ENCODE measurements at places on chromosomes 16 and 17.
A peak's percentile ranks its signal among the peaks of the same experiment; 100 is the strongest.

DNA sequence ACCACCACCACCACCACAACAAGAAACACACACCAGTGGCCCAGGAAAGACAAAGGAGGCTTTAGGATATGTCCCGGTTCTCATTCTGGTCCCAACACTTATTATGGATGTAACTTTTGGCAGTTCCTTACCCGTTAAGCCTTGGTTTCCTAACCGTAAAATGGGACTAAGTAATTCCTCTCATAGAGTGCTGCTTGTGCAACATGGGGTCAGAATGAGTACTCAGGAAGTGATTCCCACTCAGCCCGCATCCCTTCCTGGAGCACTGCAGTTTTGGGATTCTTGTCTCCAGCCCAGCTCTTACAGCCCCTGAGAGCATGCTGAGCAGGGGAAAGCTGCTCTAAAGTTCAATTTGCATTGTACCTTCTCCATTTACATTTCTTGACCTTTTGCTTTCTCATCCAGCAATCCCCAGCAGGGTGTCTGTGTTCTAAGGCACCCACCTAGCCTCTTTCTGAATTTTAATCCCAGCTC is 262.6 kb downstream of the PRKCA start:
- no peak for DNase-seq

GRCh38 chr16:66824006-66824405 is 6.8 kb downstream of the NAE1 start:
- DNase-seq, result no peak

GRCh38 chr17:35129973-35130351 is 8.5 kb downstream of the FNDC8 start:
- DNase-seq, result no peak

DNA sequence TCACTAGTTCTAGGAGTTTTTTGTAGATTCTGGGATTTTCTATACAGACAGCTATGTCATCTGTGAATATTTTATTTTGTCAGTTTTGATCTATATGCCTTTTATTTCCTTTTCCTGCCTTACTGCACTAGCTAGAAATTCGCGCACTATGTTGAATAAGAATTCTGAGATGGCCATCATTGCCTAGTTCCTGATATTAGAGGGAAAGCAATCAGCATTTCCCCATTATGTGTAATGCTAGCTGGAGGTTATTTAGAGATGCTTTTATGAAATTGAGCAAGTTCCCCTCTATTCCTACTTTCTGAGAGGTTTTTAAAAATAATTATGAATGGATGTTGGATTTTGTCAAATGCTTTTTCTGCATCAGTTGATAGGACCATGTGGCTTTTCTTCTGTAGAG is 23.8 kb downstream of the MPRIP start:
- no peak for DNase-seq

DNA sequence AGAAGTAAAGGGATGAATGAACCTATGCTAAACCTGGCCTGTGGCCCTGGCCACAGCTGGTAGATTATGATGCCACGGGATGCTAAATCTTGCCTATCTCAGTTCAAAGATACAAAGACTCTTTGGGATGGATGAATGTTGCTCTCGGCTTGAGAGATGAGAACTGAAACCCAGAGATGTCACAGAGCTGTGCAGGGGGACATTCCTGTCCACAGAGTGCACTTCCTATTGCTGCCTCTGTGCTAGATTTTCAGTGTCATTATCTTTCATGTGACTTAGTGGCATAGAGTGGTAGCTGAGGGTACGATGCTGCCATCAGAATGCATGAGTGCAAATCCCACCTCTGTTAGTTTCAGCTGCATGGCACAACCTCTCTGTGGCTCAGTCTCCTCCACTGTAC is 2.3 kb upstream of the MT1M start:
- DNase-seq, result no peak

DNA sequence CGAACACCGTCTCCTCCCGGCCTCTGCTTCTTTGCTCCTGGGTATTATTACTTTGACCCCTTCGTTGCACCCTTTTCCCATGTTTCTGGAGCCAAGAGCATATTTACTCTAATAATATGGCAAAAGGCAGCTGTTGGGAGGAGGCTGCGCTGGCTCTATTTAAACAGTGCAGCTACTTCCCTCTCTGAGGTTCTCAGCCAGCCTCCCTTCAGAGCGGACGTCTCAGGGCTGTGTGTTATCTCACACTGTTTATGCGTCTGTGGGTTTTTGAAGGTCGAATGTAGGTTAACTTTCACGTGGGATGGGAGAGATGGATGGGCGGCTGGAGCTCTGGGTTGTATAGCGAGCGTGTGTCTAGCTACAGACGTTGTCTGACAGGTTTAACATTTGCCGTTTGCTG is 45.3 kb downstream of the COX4I1 start:
- peak; percentile 11 for DNase-seq

DNA sequence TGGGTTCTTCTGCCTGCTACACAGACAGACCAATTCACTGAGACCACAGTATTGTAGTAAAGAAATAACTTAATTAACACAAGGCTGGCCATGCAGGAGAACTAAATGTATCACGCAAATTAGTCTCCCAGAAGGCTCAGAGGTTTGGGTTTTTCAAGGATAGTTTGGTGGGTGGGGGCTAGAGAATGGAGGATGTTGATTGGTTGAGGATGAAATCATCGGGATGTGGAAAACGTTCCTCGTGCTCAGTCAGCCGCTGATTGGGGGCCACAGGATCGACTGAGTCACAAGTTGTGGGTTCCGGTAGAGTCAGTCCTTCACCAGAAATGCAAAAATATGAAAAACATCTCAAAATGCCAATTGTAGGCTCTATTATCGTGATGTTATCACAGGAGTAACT is 18.7 kb downstream of the RHOT1 start:
- DNase-seq, result no peak

GRCh38 chr16:86923656-86924055 is 345.3 kb downstream of the FOXL1 start:
- DNase-seq, result no peak

- DNase-seq, result no peak
These were observed 23.3 kb downstream of the NOS2 start for GRCh38 chr17:27776882-27777624.

DNA sequence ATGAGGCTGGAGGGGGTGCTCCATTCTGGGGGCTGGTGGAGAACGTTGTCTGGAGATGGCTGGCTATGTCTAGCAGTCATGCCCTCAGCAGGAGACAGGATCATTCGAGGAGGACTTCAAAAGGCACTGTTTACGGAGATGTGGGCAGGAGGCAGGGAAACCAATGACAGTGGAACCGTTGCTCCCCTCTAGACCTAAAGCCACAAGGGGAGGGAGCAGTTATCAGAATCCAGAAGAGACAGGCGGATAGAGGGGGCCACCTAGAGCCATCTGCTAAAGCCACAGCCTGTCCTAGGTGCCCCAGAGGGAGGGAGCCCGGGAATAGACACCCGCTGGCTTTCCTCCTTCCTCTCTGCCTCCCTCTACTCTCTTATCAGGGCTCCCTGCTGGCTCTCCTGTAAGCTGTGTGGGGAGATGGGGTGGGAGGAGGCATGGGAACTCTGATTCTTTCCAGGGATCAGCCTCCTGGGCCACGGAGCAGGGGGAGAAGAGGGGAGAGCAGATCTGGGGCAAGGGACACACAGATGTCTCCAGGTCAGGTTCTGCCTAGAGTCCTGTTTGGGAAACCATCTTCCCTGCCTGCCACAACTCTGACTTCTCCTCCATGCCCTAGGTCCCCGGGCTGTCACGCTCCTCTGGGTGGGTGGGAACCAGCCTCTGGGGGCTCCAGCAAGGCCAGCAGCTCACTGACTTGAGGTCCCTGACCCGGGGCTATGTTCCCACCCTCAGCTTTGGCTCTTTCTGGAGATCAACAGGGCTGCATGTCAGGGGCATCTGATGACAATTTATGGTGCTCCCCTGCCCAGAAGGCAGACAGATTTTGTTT is 42.3 kb downstream of the IRX3 start:
- no peak for DNase-seq

GRCh38 chr16:79587296-79587695 is 13.2 kb downstream of the MAF start:
- DNase-seq, result peak; percentile 38

- DNase-seq, result peak; percentile 79
These were observed 682.1 kb upstream of the SOX9 start for GRCh38 chr17:71438631-71439146.

- DNase-seq, result no peak
These were observed 22.4 kb downstream of the LSM12 start for GRCh38 chr17:44044071-44044470.

DNA sequence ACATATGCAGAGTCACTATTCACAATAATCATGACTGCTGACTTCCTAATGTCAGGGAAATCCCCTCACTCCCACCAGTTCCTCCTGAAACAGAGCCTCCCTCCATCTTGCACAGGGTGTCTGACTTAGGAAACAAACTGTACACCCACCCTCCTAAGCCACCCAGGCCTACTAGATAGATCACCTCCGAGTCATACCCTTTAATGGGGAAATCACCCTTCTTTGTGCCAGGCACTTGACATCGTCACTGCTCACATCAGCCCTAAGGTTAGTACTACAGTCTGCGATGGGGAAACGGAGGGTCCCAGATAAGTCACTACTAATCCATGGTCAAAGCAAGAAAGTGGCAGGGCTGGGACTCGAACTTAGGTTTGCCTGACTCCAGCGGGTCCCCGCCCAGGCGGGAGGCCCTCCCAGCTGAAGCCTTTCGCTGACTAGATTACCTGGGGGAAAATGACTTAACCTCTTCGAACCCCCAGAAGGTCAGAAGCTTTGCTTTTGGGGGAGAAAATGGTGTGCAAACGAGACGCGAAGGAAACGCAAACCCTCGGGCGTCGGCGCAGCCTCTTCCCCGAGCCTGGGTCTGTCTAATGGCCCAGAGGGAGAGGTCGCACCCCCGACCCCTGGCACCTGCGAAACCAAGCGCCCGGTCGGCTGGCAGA is 3.4 kb upstream of the MLLT6 start:
- no peak for DNase-seq

- DNase-seq, result peak; percentile 51
These were observed 67.0 kb downstream of the CENPV start for GRCh38 chr17:16286009-16286946.

DNA sequence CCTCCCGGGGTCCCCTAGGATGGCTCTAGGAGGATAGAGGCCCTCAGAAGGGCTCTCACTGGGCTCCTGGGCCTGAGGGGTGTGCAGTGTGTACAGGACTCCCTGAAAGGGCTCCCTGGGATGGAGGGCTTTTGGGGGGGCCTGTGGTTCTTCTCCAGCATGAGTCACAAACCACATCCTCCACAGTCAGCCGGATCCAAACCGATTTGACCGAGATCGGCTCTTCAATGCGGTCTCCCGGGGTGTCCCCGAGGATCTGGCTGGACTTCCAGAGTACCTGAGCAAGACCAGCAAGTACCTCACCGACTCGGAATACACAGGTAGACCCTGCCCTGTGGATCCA is 4.5 kb downstream of the TRPV2 start:
- no peak for DNase-seq

DNA sequence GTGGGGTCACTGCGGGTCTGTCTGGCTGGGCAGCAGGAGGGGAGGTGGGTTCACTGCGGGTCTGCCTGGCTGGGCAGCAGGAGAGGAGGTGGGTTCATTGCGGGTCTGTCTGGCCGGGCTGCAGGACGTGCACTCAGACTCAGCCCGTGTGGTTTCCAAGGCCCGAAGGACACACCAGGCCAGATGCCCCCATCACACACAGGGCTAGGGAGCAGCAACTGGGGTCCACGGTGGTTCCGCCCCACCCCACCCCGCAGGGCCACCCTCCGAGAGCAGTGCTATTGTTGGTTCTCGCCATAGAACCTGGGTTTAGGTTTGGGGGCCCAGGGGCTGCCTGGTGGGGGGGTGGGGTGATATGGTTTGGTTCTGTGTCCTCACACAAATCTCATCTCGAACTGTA is 5.8 kb upstream of the CIAO3 start:
- DNase-seq, result no peak

DNA sequence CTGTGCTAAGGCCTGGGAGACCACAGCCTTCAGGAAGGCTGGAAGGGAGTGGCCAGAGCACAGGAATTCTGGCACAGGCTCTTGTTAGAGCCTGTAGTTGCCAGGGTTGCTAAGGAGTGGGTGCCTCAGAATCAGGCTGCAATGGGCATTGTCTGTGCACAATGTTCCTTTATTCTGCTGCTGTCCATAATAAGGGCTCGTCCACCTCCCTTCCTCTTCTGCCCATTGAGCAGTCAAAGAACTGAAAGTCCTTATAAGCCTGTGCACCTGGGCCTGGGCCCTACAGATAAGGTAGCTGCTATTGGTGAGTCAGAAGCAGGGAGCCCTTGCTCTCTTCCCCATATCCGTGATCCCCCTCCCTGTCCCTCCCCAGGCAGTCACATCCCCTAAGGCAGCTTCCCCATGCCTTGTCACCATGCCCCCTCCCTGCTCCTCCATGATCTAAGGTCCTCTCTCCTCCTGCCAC is 5.4 kb upstream of the CNGB1 start:
- DNase-seq, result no peak

DNA sequence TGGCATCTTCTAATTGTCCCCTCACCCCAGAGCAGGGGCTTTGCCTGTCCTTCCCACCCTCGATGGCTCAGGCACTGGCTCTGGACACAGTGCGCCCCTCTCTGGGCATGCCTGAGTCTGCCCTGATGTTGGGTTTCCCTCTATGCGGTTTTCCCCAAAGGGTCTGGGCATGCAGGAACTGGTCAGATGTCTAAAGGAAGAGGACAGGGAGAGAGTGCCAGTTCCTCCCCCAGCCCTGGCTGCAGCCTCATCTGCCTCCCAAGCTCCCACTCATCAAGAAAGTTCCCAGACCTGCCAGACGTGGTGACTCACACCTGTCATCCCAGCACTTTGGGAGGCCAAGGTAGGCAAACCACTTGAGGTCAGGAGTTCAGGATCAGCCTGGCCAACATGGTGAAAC is 41.3 kb upstream of the PABPN1L start:
- no peak for DNase-seq

DNA sequence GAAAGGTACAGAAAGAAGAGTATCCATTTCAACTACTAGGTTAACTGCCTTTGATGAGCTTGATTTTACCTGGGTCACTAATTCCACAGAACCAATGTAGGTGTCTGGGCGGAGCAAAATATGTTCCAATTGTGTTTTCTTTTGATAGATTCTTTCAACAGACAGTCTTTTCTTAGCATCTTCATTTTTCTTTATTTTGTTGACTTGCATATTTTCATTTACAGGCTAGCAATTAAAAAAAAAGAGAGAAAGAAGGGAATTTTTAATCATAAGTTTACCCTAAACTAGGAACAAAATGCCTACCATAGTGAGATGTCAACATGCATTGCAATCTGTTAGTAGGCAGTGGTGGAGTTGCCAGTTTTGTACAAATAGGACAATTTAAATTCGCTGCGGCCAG is 1.0 kb downstream of the TOP2A start:
- DNase-seq, result no peak

DNA sequence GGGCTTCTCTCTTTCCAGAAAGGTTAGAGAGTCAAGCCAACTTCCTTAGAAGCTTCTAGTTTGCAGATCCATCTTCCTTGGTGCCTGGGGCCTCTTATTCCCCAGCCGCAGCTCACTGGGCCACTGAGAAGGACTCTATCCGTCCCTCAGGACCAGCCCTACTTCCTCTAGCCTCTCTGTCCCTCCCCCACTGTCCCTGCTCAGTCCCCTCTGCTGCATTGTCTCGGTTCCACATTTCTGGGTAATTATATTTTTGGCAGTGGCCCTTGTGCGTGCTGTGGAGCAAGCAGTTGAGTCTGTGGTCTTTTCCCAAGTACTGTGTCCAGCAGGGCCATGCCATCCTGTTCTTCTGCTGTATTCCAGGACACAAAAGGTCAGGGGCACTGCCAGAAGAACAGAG is 17.8 kb downstream of the IRX3 start:
- DNase-seq, result no peak

- DNase-seq, result no peak
These were observed 42.3 kb upstream of the ZKSCAN2 start for GRCh38 chr16:25299792-25300590.

Measured in eye (tissue), 1 donor.